ENCODE measurements at places on chromosomes 7 and 10. TPM values are rescaled to one million over a fixed set of nuclear protein-coding genes. Genes with fewer than 3 reads are reported as not detected.

COL26A1 gene
- 0.58 TPM for total RNA-seq

TLX1 gene
- not detected for total RNA-seq

ANKRD1 gene
- 52.3 TPM for total RNA-seq

PRKAR1B gene
- total RNA-seq = 29.1 TPM

NAPEPLD gene
- total RNA-seq = 3.3 TPM

MSS51 gene
- total RNA-seq = 0.31 TPM

TPK1 gene
- total RNA-seq = 2.8 TPM

SAMD9L gene
- total RNA-seq = 0.55 TPM

ZC3HAV1L gene
- total RNA-seq = 4.0 TPM

GLI3 gene
- 0.30 TPM for total RNA-seq

ANKRD7 gene
- total RNA-seq = 0.13 TPM

TMEM178B gene
- total RNA-seq = 1.5 TPM

HOXA11 gene
- total RNA-seq = 0.67 TPM

C10orf62 gene
- 0.08 TPM for total RNA-seq
